Lung (tissue), 17 donors: ENCODE measurements at places on chromosomes 5 and 9.

DNA sequence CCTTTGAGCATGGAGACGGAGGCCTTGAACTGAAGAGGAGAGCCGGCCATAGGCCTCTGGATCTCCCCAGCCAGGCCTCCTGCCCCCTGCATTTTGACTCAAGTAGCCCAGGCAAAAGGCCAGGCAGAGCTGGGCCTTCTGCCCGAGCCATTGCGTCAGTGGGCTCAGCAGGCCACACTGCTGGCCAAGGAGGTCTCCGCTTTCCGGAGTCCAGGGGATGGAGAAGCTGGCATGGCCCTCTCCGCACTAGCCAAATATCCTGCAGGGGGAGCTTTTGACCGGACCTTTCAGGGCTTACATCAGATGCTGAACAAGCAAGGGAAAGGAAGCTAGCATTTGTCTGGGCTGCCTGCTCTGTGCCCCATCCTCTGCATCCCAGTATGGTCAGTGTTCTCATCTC, 386.8 kb downstream of the TRIM36 start:
- DNase-seq, result peak; percentile 6

GRCh38 chr9:20044686-20045085, 255.8 kb upstream of the SLC24A2 start:
- DNase-seq, result no peak

GRCh38 chr5:158758675-158759074, 341.0 kb downstream of the EBF1 start:
- no peak for DNase-seq

GRCh38 chr9:124272979-124273378, 15.2 kb downstream of the NEK6 start:
- DNase-seq, result no peak

DNA sequence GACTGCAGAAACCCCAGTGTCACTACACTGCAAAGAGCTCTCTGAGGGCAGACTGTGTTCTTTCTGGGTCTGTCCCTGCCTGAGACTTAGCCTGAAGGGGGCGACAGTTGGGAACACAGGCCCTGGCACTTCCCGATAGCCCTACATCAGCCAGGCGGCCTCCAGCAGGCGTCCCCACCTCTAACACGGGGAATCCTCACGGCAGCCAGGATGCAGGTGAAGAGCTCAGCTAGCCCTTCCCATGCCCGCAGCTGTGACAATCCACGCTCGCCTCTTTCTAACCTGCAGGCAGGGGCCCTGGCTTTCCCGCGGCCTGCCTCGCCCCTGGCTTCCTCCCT, 5.9 kb downstream of the MED22 start:
- DNase-seq, result no peak

GRCh38 chr5:170348137-170348633, 41.0 kb downstream of the KCNMB1 start:
- peak; percentile 48 for DNase-seq

- no peak for DNase-seq
These were observed 201.3 kb downstream of the GABRG2 start for GRCh38 chr5:162268694-162269481.

- DNase-seq, result no peak
These were observed 24.5 kb downstream of the SEMA6A start for GRCh38 chr5:116550082-116550481.

GRCh38 chr5:1521671-1522600, 1.8 kb downstream of the LPCAT1 start:
- peak; percentile 34 for DNase-seq

DNA sequence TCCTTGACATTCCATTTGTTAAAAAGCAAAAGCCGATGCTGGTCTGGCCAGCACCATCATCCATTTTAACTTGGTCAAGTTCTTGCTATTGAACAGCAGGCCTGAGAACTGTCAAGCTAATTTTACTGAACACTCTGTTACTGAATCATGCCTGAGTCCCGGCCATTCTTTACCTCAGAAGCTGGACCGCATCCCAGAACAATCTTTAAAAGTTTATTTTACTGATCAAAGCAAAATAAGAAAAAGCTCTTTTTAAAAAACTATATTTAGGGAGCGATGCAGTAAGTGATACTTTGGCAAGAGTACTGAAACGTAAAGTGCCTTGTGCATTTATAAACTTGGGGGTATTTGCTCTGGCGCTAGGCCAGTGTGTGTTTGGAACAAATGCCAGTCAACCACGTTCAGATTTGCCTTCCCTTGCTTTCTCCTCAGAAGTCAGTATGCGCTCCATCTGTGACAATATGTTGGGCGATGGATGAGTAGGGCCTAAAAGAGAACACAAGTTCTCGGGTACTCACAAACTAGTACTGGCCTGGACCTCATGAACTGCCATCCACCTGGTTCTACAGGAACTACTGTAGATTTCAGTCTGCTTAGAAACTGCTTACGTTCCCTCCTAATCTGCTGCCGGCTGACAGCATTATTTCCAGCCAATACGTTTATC, 161.9 kb downstream of the MAPKAP1 start:
- peak; percentile 85 for DNase-seq

DNA sequence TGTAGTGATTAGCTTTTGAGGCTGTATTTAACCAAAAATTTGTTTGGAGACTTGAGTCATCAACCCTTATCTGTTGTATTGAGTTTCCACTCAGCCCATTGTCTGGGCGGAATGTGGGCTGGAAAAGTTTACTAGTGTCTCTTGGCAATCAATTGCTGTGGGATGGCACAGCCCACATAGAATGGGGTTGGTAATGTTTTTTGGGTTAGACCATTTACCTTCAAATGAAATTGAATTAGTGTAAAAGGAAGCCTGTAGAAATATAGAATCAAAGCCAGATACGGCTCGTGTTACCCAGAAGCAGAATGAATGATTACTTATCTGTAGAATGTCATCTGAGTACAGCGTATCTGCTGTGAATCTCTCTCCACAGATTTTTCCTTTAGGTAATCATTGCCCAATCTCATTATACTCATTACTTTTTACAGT, 142.9 kb downstream of the AOPEP start:
- no peak for DNase-seq
